CD4-positive, alpha-beta T cell (primary cell): ENCODE measurements at places on chromosomes 7 and 10. TPM values are rescaled to one million over a fixed set of nuclear protein-coding genes. Genes with fewer than 3 reads are reported as not detected.

The HHEX gene
- total RNA-seq: 1.0 TPM

- H3K36me3 ChIP-seq: no peaks in the 10 kb centered on the region
- no peak overlapping the region for H3K4me3 ChIP-seq
- DNase-seq: no peak
- no peaks in the 10 kb centered on the region for H3K4me1 ChIP-seq
- H3K27me3 ChIP-seq: no peaks in the 10 kb centered on the region
These were observed 151.5 kb downstream of the GRID1 start for GRCh38 chr10:86215046-86215445.

- no peaks in the 10 kb centered on the region for H3K36me3 ChIP-seq
- H3K4me3 ChIP-seq: no peak overlapping the region
- DNase-seq: no peak
- no peak overlapping the region for H3K27ac ChIP-seq
- H3K4me1 ChIP-seq: no peaks in the 10 kb centered on the region
These were observed 50.6 kb upstream of the LRRC18 start for GRCh38 chr10:48990226-48990625.

The ACTR3C gene
- total RNA-seq: 1.9 TPM

The EIF5AL1 gene
- 0.14 TPM for total RNA-seq

DNA sequence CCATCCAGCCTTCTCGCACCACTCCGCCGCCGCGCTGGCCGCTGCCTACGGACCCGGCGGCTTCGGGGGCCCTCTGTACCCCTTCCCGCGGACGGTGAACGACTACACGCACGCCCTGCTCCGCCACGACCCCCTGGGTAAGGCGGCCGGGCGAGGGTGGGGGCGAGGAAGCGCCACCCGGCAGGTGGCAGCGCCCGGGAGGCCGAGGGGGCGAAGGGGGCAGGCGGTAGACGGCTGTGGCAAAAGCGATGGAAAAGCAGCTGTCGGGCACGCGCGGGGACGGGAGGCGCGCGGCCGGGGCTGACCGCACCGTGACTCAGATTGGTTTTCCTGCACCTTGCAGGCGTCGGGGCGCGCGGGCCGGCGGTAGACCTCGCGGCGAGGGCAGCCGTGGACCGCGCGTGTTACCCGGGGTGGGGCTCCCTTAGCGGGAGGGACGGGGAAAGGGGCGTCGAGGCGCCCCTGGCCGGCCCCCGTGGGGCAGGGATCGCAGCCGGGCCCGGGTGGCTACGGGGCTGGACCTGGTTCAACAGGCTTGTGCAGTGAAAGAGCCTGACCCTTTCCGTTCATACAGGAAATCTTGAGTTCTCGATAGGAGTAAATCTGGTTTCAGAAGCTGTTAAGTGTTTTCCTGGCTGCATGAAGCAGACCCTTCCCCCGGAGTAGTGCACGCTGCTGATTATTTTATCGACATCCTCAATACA, 608 bp downstream of the HHEX start:
- peaks cover 36% of the 10 kb centered on the region for H3K27me3 ChIP-seq
- peaks cover 37% of the 10 kb centered on the region for H3K4me1 ChIP-seq
- no peak overlapping the region for H3K27ac ChIP-seq
- H3K36me3 ChIP-seq: no peaks in the 10 kb centered on the region

GRCh38 chr7:38410056-38410455, 136.6 kb upstream of the TARP start:
- no peaks in the 10 kb centered on the region for H3K27me3 ChIP-seq
- no peak for DNase-seq
- H3K4me3 ChIP-seq: no peak overlapping the region
- H3K36me3 ChIP-seq: no peaks in the 10 kb centered on the region
- H3K27ac ChIP-seq: no peak overlapping the region
- H3K4me1 ChIP-seq: peaks cover 5% of the 10 kb centered on the region

- no peak for DNase-seq
- H3K4me1 ChIP-seq: no peaks in the 10 kb centered on the region
- no peak overlapping the region for H3K4me3 ChIP-seq
- no peak overlapping the region for H3K27ac ChIP-seq
These were observed 289.0 kb downstream of the PLXDC2 start for GRCh38 chr10:20105236-20105635.

The LEP gene
- total RNA-seq: not detected

The URGCP gene
- total RNA-seq: 21.8 TPM

DNA sequence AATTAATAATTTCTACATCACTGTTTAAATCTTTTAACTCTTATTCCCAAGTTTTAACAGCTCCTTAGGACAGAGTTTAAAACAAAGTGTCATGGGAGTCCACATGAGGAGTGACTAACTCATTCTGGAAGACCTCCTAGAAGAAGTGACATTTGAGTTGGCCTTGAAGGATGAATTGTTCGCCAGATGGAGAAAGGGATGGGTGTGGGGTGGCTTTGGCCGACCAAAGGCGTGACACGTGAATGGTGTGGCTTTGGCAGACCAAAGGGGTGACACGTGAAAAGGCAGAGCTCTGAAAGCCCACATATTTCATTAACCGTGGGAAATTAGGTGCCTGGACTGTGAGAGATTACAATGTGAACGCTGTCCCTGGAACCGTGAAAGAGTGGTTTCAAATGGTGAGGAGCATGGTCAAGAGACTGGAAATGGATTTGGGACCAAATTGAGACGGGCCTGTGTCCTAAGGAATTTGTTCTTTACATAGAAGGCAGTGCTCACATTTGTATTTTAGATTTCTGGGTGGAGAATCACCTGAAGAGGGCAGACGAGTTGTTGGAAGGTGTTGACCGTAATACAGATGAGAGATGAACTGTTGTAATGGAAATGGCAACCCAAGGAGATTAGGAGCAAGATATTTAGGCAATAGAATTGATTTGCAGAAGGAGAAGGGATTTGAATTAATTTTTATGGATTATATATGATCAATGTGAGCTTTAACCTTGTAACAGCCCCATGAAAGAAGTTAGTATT, 228.1 kb downstream of the BICC1 start:
- H3K27me3 ChIP-seq: no peaks in the 10 kb centered on the region
- no peak overlapping the region for H3K27ac ChIP-seq
- no peak overlapping the region for H3K4me3 ChIP-seq
- no peak for DNase-seq
- H3K4me1 ChIP-seq: no peaks in the 10 kb centered on the region
- no peaks in the 10 kb centered on the region for H3K36me3 ChIP-seq

- no peaks in the 10 kb centered on the region for H3K4me1 ChIP-seq
- H3K27me3 ChIP-seq: no peaks in the 10 kb centered on the region
- no peak for DNase-seq
- no peak overlapping the region for H3K4me3 ChIP-seq
- no peak overlapping the region for H3K27ac ChIP-seq
These were observed 69.7 kb upstream of the STK17A start for GRCh38 chr7:43513251-43513650.

GRCh38 chr10:5524641-5525560, at the start of gene CALML3:
Gene CALML3, plus strand, starts transcription at chr10:5524961. Its CDS starts 125 bp downstream, at chr10:5525086.
- no peak within 1 kb of the TSS for H3K27ac ChIP-seq
- no peak within 1 kb of the TSS for H3K4me3 ChIP-seq
- H3K4me1 ChIP-seq: no peaks in the 10 kb centered on the region
- H3K36me3 ChIP-seq: no peaks in the 10 kb centered on the region

DNA sequence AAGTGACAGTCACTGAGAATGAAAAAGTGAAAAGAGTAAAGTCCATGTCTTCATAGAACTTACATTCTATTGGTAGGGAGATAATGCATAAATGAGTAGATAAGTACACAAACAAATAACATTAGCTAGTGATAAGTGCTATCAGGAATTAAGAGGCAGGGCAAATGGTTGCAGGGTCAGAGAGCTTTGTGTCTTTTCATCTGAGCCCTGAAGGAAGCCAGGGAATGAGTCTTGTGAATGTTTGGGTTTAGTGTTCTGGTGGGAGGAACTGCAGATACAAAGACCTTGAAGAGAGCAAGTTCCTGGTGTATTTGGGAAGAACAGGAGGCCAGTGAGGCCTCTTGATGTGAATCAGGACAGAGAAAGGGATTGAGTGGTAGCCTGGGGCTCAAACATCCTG, 183.8 kb downstream of the CTTNBP2 start:
- DNase-seq: no peak
- H3K27me3 ChIP-seq: no peaks in the 10 kb centered on the region
- no peak overlapping the region for H3K4me3 ChIP-seq
- no peaks in the 10 kb centered on the region for H3K4me1 ChIP-seq

The OGDHL gene
- total RNA-seq: not detected

GRCh38 chr7:128891942-128892269, 18.6 kb downstream of the KCP start:
- peaks cover 7% of the 10 kb centered on the region for H3K4me1 ChIP-seq
- H3K27me3 ChIP-seq: peaks cover 33% of the 10 kb centered on the region
- DNase-seq: no peak

- H3K27me3 ChIP-seq: no peaks in the 10 kb centered on the region
- H3K4me1 ChIP-seq: no peaks in the 10 kb centered on the region
- no peak overlapping the region for H3K4me3 ChIP-seq
These were observed 155.0 kb downstream of the SKAP2 start for GRCh38 chr7:26709210-26709990.

The CRYGN gene
- 0.14 TPM for total RNA-seq

- no peak for DNase-seq
- H3K27me3 ChIP-seq: no peaks in the 10 kb centered on the region
- no peaks in the 10 kb centered on the region for H3K36me3 ChIP-seq
- H3K4me1 ChIP-seq: peaks cover 18% of the 10 kb centered on the region
These were observed 152.6 kb upstream of the LYZL2 start for GRCh38 chr10:30782157-30782536.

The AGMO gene
- total RNA-seq: not detected
